Bone marrow (tissue), 2 donors: ENCODE measurements at places on chromosomes 2 and 18.

- no peak for DNase-seq
Measured at GRCh38 chr2:88452565-88452905, at the start of gene FOXI3. TSS of gene FOXI3 (minus strand) at chr2:88452693. CDS start at chr2:88452535, 158 bp downstream.

DNA sequence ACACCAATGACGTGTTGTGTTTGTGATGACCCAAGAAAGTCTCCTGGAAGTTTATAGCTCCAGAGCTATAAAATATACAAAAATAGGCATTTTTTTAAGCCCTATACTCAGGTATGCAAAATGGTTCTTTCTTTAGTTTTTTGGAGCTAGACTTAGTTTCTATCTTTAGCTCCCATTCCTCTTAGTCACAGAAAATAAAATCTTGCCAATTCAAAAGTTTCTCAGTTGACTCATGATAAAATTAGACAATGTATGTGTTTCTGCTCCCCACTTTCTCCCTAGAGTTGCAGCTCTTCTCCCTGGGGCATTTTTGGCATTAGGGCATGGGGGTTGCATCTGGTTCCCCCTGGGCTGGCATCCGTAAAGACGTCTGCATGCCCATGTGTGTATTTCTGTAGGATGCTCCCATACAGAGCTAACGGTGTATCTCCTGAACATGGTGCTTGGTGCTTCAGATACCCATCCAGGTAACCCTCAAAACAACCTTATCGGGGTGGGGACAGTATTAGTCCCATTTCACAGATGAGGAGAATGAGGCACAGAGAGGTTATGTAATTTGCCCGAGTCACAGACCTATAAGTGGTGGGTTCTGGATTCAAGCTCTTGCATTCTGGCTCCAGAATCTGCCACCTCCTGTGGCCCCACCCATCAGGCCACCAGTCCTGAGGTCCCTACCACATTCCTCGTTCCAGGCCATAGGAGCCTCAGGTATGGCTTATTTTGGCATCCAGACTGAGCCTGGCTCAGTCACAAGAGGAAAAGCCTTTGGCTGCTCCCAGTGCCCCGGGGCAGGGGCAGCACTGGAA, 43.1 kb upstream of the ASAP2 start:
- DNase-seq: no peak

GRCh38 chr2:16153754-16154035, 213.3 kb downstream of the MYCN start:
- no peak for DNase-seq

- no peak for DNase-seq
Measured at GRCh38 chr18:45792506-45793263, 32.8 kb upstream of the SIGLEC15 start.

- no peak for DNase-seq
Measured at GRCh38 chr2:162113088-162113775, 38.8 kb downstream of the GCG start.

GRCh38 chr2:168961450-168962229, 60.5 kb downstream of the G6PC2 start:
- DNase-seq: peak; percentile 61

GRCh38 chr18:50373561-50374219, 1.2 kb upstream of the SKA1 start:
- DNase-seq: no peak

- DNase-seq: no peak
Measured at GRCh38 chr2:215019085-215019484, 119.3 kb downstream of the ABCA12 start.

DNA sequence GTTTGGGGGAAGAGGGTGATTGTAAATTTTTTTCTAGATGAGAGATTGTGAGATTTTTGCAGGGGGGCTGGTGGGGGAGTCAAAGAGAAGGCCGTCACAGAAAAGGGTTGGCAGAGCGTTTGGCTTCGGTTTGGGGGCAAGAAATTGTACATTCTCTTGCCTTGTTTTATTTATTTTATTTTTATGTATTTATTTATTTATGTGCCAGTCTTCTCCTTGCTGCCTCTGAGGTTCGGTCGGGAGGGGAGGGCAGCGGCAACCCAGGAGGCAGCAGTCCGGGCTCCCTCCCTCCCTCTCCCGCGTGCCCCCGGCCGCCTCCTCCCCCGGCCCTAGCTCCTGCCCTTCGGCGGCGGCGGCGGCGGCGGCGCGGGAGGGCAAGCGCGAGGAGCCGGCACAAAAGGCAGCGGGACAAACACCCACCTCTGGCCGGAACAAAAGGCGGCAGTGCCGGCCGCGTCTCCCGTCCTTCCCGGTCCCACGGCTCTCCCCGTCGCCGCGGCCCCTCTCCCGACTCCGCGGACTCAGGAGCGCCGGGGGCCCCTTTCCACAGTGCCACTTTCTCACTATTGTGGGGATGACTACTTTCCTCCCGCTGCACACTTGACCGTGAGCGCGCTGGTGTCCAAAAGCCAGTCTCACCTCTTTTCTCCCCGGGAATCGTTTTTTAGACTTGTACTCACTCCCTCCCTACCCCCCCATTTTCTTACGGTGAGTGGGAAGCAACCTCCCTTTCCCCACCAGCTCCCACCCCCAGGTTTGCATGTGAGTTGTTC, 1.2 kb downstream of the BCL11A start:
- DNase-seq: no peak

GRCh38 chr2:178863130-178863855, 56.1 kb upstream of the TTN start:
- DNase-seq: no peak

- DNase-seq: no peak
Measured at GRCh38 chr2:11080253-11081115, 74.8 kb upstream of the SLC66A3 start.

GRCh38 chr2:226873826-226874225, 38.0 kb downstream of the RHBDD1 start:
- no peak for DNase-seq

GRCh38 chr2:25585189-25585588, 88.2 kb downstream of the DTNB start:
- no peak for DNase-seq

- no peak for DNase-seq
Measured at GRCh38 chr2:23323198-23323916, 61.6 kb upstream of the KLHL29 start.

- DNase-seq: no peak
Measured at GRCh38 chr2:55482186-55482884, 37.2 kb upstream of the CFAP36 start.

GRCh38 chr18:46260879-46261143, 156.6 kb downstream of the HAUS1 start:
- DNase-seq: no peak

- DNase-seq: no peak
Measured at GRCh38 chr18:9915291-9916076, 1.7 kb downstream of the VAPA start.

GRCh38 chr18:5584746-5585417, 41.1 kb upstream of the EPB41L3 start:
- no peak for DNase-seq

GRCh38 chr2:24919506-24920097, 435 bp downstream of the ADCY3 start:
- DNase-seq: no peak

- no peak for DNase-seq
Measured at GRCh38 chr18:77074431-77074830, 58.2 kb downstream of the MBP start.

DNA sequence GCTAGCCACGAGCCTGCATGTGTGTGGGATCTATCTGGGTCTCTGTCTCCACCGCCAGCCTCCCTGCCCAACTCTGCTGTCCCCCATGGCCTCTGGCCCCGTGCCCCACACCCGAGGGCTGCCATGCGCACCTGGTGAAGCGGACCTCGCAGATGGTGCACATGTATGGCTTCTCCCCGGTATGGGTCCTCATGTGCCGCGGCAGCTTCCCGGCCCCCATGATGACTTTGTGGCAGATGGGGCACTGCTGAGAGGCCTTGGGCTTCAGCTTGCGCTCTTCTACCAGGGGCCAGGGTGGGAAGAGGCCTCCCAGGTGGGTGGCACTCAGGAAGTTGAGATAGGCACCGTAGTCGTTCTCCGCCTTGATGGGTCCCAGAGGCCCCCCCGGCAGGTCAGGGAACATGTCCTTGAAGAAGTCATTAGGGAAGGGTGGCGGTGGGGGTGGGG, 109.3 kb upstream of the SMAD2 start:
- DNase-seq: no peak

DNA sequence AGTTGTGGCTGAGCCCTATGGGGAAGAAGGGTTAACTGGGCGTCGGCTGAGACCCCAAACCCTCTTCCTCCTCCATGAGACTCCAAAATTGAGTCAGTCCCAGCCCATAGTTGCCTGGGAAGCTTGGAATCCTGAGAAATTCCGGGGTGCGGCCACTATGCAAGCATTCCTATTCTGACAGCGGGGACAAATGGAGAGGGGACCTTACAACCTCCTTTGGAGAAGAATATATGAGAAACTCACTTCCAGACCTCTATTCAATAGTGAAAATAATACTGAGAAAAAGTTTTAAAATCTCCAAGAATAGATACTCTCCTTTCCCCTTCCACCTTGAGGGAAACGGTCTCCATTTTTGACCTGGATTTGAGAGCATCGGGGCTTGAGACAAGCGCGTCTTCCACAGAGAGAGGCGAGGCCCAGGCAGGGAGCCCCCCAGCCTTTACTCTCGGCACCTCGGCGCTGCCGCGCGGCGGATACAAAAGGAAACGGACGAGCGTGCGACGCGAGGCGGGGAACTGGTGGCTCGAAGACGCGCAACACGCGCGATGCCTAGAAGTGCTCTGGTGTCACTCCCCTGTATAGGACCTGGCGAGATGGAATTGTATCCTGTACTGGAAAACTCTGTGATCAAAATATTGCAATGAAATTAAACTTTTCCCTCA, 11.1 kb downstream of the NR4A2 start:
- no peak for DNase-seq

DNA sequence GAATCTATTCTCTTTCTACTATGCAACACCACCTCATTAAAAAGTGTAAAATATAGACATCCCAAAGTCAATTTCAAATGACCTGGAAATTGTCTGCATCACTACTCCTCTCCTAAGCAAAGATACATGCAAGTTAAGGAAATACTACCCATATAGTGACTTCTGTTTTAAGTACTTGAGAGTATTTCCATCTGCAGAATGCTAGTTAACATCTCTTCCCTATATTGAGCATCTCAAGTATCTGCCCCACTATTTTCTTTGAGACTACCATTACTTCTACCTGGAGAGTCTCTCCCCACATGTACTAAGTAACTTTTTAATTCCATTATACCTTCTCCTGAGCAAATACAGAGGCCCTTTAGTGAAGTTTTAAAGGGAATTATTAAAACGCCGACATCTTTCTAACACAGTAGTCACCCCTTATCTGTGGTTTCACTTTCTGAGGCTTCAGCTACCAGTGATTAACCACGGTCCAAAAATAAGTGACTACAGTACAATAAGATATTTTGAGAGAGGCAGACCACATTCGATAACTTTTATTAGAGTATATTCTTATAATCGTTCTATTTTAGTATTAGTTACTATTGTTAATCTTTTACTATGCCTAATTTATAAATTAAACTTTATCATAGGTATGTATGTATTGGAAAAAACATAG, 21.8 kb downstream of the CWC22 start:
- DNase-seq: no peak

GRCh38 chr2:142065156-142065555, 65.7 kb downstream of the LRP1B start:
- DNase-seq: no peak

- DNase-seq: no peak
Measured at GRCh38 chr2:40488101-40488601, 36.3 kb upstream of the SLC8A1 start.

- no peak for DNase-seq
Measured at GRCh38 chr2:166643980-166644379, 149.9 kb upstream of the SCN7A start.

GRCh38 chr2:80111185-80111584, 193.4 kb downstream of the LRRTM1 start:
- no peak for DNase-seq

DNA sequence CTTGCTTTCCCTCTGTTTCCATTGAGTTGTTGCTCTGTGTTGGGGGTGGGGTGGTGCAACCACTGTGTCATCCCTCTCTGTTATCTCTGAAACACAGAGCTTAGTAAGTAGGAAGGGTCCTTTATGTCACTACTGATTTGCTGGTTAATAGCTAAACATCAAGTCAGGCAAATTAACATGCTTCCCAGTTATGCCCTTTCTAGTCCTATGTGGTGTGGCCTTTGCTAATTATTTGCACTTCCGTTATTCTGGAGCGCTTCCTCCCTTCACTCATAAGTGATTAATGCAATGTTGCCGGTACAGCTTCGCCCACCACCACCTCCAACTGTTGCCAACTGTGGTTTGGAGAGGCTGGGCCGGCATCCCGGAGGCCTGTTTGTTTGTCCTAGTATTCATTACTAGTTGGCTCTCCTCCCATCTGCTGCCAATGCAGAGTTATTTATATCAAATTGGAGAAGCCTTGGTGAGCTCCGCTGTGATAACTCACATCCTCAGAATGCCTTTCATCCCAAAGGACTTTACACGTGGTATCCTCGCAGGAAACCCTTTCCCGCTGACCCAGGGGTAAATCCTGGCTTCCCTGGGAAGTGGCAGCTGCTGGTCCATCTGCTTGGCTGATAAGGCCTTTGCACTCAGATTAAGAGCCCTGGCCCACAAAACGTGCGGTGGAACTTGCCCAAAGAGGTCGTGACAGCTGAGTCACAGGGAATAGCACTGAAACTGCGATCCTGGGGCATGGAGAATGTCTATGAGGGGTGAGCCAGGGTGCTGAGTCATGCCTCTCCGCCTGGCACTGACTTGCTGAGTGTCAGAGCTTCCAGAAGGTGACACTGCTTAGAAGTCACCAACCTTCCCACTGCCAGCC, 72.0 kb upstream of the ZCCHC2 start:
- DNase-seq: peak; percentile 76
